Activated CD8-positive, alpha-beta memory T cell treated with anti-CD3 and anti-CD28 coated beads for 4 hours (primary cell): ENCODE measurements at places on chromosomes 4 and X.

DNA sequence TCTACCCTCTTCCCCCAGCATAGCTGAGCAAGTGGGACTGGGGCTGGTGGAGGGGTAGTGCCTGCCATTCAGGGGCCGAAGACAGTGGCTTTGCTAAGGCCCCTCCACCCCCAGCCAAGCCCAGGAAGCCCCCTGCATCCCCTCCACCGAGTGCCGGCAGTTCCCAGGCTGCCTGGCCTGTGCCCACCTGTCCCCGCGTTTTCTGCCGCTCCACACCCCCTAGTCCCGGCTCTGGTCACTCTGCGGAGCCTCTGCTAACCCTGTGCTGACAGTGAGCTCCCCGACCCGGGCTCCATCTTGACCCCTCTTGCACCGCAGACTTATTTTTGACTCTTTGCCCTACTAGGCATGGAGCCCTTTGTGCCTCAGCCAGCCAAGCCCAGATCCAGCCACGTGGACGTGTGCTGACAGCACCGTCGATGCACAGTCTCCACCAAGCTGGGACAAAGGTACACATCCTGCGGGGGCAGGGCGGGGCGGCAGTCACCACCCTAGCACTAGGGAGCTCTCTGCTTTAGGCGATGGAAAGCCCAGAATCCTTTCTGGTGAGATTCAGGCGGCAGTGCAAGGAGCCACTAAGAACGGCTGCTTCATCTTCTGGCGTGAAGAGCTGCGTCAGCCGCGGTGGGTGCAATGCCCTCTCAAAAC lies 96.6 kb downstream of the PHKA2 start:
- no peak for DNase-seq

- DNase-seq, result no peak
Observed at GRCh38 chr4:52641854-52642563, 17.1 kb downstream of the USP46 start.

- DNase-seq, result no peak
Observed at GRCh38 chr4:185219551-185220344, 10.3 kb downstream of the SNX25 start.

DNA sequence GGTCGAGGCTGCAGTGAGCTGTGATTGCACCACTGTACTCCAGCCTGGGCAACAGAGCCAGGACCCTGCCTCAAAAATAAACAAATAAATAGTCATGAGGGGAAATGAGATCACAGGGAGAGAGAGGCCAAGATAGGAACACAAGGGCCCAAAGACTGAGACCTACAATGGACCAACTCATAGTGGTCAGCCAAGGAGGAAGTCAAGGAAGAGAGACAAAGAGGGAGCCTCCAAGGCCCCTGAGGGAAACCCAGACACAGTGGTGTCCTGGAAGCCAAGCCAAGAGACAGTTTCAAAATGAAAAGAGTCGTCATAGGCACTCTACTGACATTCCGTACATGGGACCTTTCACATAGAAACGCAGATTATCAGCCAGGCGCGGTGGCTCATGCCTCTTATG lies 153.3 kb downstream of the BCOR start:
- DNase-seq, result no peak

- no peak for DNase-seq
Observed at GRCh38 chr4:85870298-85871083, 395.5 kb downstream of the ARHGAP24 start.

GRCh38 chr4:130545596-130545995 lies 1449.6 kb downstream of the C4orf33 start:
- no peak for DNase-seq

DNA sequence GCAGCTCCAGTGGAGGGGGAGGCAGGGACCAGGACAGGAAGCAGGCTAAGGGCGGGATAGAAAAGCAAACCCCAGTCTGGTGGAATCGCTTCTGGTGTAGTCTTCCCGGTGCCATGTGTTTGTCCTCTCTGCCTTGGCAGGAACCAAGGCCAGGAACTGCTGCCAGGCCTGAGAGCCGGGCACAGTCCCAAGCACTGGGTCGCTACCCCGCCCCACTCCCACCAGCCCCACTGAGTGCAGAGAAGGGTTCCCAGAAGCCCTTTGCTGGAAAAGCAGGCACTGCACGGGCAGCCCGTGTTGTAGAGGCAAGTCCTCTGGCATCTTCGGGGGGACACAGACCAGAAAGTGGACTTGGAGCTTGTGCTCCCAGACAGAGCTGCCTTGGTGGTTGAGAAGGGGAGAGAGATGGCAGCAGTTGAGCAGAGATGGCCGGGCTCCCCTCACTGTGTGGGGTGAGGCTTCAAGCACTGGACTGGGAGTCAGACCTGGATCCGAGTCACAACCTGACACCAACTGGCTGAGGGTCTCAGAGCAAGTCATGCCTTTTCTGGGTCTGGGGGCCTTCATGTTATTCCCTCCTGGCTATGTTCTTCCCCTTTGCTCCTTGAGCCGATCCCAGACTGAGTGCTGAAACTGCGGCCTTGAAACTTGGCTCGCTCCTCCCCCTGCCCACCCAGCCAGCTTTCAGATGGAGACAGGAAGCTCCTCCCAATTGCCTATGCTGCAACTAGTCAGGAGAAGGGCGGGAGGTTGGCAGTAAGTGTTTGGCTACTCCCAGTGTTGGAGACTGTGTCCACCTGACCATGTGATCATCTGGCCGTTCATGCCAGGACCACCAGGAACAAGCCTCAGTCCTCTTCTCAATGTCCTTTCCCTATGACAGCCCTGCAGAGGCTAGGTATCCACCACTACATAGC lies 59.7 kb upstream of the MTM1 start:
- no peak for DNase-seq

GRCh38 chrX:103442536-103442901 lies 66.2 kb downstream of the BEX3 start:
- DNase-seq, result no peak

- no peak for DNase-seq
Observed at GRCh38 chr4:36230534-36230933, 13.8 kb downstream of the ARAP2 start.

DNA sequence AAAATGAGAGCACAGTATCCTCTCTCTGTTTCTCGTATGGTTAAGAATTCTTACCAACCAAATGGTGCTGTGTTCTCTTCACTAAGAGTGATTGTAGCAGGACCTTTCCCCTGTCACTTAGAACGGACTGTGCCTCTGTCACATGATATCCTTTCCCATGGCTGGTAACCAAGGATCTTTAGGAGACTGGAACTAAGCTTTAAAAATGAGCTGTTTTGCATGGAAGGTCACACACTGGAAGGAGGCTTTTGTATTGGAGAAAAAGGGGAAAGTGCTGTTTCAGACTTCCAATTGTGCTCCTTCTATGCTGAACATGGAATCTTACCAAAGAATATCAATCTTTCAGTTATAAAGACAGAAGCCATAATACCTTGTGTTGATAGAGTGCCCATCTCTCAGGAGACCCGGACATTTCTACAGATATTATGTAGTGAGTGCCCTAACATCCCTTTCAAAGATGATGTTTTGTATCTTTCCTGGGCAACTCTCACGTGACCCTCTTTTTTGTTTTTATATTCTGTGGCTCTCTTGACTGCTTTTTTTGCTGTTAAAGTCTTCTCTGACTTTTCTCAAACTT lies 148.6 kb downstream of the SLC4A4 start:
- DNase-seq, result no peak

DNA sequence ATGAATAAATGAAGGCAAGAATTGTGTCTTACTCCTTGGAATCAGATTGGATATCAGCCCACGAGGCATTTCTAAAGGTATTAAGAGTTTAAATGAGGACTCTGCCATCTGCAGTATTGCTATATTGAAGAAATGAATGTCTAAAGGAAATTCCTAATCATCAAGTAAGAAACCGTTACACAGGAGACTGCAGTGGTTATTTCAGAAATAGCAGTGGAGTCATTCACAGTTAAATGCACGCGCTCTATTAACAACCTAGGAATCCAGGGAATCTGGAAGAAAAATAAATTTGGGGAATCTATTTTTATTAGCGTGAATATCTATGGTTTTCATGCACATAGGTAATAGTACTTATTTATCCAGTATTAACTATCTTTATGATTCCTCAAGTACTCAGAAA lies 334.2 kb downstream of the TENM3 start:
- DNase-seq, result no peak

GRCh38 chrX:15242899-15243555 lies 26.9 kb downstream of the ASB9 start:
- peak; percentile 12 for DNase-seq

DNA sequence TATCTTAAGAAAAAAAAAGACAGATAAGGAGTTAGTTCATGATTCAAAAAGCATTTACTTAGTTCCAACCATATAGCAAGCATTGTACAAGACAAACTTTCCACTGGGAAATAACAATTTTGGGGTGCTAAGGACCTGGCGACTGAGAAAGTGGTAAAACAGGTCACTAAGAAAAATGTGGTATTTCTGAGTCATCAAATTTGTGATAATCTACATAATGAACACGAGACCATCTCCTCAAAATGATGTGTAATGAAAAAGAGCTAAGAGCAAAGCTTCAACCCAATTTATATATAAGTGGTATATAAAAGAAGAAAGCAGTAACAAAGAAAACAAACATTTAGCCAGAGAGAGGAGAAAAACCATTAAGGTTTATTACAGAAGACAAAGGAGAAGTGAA lies 72.3 kb downstream of the FBXW7 start:
- no peak for DNase-seq

- DNase-seq, result no peak
Observed at GRCh38 chrX:31449965-31450364, 378.1 kb upstream of the FTHL17 start.

- no peak for DNase-seq
Observed at GRCh38 chr4:109231331-109231730, 71.1 kb downstream of the COL25A1 start.

GRCh38 chrX:116031331-116031730 lies 139.2 kb upstream of the AGTR2 start:
- DNase-seq, result no peak

GRCh38 chr4:80311130-80311529 lies 24.4 kb upstream of the CFAP299 start:
- DNase-seq, result no peak

DNA sequence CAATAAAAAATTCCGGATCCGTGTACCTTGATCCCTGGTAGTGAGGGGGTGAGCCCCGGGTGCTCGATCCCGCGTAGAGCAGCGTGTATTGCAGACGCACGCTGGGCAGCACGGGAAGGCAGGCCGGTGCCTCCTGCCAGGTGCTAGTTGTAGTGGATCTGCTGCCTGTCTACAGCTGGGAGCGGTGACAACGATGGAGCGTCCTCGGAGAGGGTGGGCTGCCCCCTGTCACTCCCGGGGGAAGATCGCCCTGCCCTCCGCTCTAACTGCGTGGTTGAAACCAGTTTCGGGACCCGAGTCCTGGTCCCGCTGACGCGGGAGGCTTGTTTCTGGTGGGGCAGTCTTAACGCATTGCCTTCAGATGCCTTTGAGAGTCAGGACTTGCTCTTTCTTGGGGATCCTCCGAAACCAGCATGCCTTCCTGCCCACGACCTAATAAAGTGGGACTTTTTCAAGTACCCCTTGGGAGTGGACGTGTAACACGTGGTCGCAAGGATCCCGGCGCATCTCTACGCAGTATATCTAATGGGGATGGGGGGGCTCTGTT lies 2.7 kb upstream of the NKX6-1 start:
- DNase-seq, result no peak

GRCh38 chr4:123433976-123434375 lies 37.4 kb downstream of the SPRY1 start:
- DNase-seq, result no peak

- DNase-seq, result no peak
Observed at GRCh38 chr4:26992657-26993361, 132.2 kb downstream of the STIM2 start.

- no peak for DNase-seq
Observed at GRCh38 chr4:171621646-171622045, 191.6 kb upstream of the GALNTL6 start.

DNA sequence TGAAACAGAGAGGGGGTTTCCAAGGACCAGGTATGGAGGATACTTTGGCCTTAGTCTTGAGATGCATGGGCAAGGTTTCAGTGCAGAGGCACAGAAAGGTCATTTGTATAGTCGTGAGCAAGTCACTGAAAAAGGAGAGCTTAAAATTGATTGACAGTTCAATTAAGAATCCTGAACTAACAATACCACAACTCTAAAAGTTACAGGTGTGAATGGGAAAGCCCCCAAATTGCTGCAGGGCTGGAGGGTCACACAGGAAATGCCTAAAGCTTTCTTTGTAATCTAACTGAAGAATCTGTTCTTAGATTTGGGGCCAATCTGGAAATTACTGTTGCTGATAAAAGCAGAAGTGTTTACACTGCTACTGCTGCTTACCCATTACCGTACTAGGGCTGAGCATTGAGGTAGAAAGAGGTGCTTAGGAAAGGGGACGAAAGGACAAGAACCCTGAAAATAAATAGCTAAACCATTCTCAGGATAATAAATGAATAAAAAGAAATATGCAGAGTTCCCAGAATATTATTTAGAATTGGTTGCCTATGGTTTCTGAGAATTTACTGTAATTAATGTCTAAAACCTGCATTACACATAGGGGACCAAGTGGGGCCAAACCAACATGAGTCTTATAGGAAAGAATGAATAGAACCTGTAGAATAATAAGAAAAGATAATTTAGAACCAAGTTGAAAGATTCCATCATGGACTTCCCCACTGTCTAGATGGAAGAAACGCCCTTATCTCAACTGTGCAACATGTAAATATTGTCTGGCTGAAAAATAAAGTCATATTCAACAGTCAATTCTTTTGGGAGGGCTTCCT lies 91.9 kb upstream of the PPP1R2C start:
- no peak for DNase-seq

DNA sequence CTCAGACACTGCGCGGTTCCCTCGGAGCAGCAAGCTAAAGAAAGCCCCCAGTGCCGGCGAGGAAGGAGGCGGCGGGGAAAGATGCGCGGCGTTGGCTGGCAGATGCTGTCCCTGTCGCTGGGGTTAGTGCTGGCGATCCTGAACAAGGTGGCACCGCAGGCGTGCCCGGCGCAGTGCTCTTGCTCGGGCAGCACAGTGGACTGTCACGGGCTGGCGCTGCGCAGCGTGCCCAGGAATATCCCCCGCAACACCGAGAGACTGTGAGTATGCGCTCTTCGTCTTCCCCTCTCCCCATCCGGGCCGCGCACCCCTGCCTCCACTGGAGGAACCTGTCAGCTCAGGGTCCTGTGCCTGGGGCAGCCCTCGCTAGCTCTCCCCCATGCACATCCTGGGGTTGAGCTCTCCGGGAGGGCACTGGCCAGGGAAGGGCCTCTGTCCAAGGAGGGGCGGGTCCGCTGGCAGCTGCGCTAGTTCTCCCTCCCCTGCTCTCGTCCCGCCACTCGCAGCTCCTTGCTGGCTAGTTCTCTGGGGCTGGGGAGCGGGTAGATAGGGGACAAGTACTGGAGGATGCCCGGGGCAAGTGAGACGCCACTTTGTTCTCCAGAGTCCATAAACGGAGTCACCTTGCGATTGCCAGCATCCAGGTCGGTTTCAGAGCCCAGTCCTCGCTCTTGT lies 2.2 kb downstream of the SLIT2 start:
- DNase-seq, result no peak

GRCh38 chr4:10093801-10094552 lies 22.6 kb downstream of the WDR1 start:
- no peak for DNase-seq

GRCh38 chr4:44194365-44194764 lies 254.2 kb downstream of the KCTD8 start:
- no peak for DNase-seq

GRCh38 chr4:67344594-67345380 lies 200.5 kb downstream of the CENPC start:
- no peak for DNase-seq
